ENCODE measurements at places on chromosomes 2 and 18. TPM values are rescaled to one million over a fixed set of nuclear protein-coding genes. Genes with fewer than 3 reads are reported as not detected.

DNA sequence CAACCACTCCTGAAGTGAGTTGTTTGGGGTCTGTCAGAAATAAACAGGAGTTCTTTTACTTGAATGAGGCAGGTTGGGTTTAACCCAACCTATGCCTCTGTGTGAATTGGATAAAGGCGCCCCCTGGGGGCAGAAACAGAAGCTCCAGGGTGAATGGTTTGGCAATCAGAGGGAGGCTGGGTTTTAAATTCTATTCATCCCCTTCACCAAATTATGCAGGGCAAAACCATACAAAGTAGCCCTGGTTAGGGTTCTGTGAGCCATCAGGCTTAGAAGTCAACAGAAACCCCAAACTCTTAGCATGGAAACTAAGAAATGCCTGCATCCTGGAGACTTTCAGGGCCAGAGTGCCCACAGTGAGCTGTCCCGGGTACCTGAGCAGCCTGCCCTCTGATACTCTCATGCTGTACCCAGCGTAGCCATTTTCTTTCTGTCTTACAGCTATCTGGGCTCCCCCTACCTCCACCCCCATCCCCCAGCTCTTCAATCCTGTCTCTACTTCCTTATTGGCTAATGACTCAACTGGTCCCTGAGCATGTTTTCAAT, 241.5 kb downstream of the ICOS start:
- no peaks in the 10 kb centered on the region for H3K36me3 ChIP-seq
- H3K4me1 ChIP-seq = no peaks in the 10 kb centered on the region
- no peak overlapping the region for H3K27ac ChIP-seq
- H3K4me3 ChIP-seq = no peak overlapping the region
- peak; percentile 73 for DNase-seq

- peaks cover 9% of the 10 kb centered on the region for H3K4me1 ChIP-seq
- peak overlapping the region; percentile 61 for H3K4me3 ChIP-seq
- peak overlapping the region; percentile 64 for H3K27ac ChIP-seq
- peak; percentile 23 for DNase-seq
These were observed 927.5 kb downstream of the ERBB4 start for GRCh38 chr2:211611061-211611518.

DNA sequence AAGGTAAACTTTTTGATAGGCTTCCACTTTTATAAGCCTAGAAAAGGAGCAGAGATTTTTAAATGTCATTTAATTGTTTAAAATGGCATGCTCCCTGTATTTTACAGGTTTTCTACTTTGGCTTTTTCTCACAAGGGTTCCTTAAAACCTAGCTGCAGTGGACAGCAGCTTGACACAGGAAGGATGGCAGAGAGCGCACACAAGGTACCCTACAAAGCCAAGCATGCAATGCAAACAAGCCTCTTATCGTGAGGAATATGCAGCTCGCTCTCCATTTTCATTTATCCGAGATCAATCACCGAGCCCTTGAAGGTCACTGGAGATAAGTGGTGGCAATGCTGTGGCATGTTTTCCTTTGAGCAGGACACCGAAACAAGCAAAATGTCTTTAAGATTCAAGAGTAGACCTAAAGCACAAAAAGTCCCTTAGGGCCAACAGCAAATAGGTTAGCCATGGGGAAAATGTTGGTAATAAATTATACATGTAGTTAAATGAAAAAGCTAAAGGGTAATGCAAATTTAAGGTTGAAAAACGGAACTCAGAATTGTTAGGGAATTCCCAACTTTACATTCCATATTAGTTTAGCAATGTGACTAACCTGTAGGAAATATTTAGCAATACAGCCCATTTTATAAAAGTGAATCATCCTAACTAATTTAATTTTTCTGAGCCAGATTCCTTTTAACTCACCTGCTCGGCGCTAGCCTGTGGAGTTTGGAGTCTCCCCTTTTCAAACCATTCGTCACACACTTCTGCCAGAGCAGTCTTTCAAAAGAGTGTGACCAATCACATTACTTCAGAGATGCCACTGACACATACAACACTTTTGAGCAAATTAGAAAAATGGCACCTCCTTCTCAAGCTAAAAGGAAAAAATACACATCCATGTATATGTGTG, 337.9 kb upstream of the PKDCC start:
- no peaks in the 10 kb centered on the region for H3K4me1 ChIP-seq
- no peaks in the 10 kb centered on the region for H3K36me3 ChIP-seq
- no peak for DNase-seq
- no peak overlapping the region for H3K4me3 ChIP-seq
- H3K27me3 ChIP-seq = peaks cover 12% of the 10 kb centered on the region

GRCh38 chr18:50847192-50847591, 27.4 kb upstream of the MRO start:
- no peak for DNase-seq
- H3K4me1 ChIP-seq = no peaks in the 10 kb centered on the region
- no peaks in the 10 kb centered on the region for H3K36me3 ChIP-seq
- H3K4me3 ChIP-seq = no peak overlapping the region
- no peaks in the 10 kb centered on the region for H3K27me3 ChIP-seq

GRCh38 chr2:132404056-132404455, 12.5 kb upstream of the GPR39 start:
- H3K4me3 ChIP-seq = no peak overlapping the region
- H3K4me1 ChIP-seq = no peaks in the 10 kb centered on the region
- no peak for DNase-seq
- H3K36me3 ChIP-seq = no peaks in the 10 kb centered on the region

DNA sequence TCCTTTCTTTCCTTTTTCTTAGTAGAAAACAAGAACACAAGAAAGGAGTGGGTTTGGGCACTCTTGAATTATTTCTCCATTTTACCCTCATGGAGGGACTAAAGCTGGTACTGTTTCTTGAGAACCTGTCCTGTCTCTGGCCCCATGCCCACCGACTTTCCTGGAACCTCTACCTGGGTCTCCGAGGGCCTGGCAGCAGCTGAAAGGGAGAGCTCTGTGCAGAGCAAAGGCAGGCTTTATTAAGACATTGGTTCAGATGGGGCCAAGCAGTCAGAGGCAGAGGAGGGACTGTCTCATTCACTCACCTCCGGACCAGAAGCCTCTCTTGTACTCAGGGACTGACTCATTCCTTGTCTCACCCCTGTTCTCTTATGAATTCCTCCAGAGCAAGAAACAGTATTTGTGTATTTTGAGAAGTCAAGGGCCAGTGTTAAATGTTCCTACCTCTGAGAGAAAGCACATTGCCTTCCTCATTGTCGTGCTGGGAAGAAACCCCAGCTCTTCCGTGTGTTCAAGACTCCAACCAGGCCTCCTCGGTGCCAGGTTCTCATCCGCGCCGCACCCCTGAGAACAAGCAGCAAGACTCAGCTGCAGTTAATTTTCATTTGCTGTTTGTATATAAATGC, 201.9 kb upstream of the NT5C1B start:
- no peaks in the 10 kb centered on the region for H3K4me1 ChIP-seq
- H3K27me3 ChIP-seq = no peaks in the 10 kb centered on the region
- H3K27ac ChIP-seq = no peak overlapping the region
- DNase-seq = no peak
- no peaks in the 10 kb centered on the region for H3K36me3 ChIP-seq

GRCh38 chr2:199806179-199806578, 44.8 kb downstream of the FTCDNL1 start:
- no peaks in the 10 kb centered on the region for H3K4me1 ChIP-seq

- H3K27me3 ChIP-seq = peaks cover 31% of the 10 kb centered on the region
- no peaks in the 10 kb centered on the region for H3K36me3 ChIP-seq
- H3K4me1 ChIP-seq = peaks cover 4% of the 10 kb centered on the region
- no peak overlapping the region for H3K27ac ChIP-seq
- DNase-seq = no peak
These were observed 6.6 kb upstream of the NTSR2 start for GRCh38 chr2:11676640-11677039.

- peaks cover 14% of the 10 kb centered on the region for H3K4me1 ChIP-seq
- peak; percentile 24 for DNase-seq
- H3K27ac ChIP-seq = peak within 1 kb of the TSS; percentile 58
- peaks cover 49% of the 10 kb centered on the region for H3K27me3 ChIP-seq
- no peaks in the 10 kb centered on the region for H3K36me3 ChIP-seq
These were observed at the start of gene B4GALT6 for GRCh38 chr18:31684279-31685096. B4GALT6 (minus strand) TSS chr18:31684581; CDS start chr18:31684426, 155 bp downstream.

DNA sequence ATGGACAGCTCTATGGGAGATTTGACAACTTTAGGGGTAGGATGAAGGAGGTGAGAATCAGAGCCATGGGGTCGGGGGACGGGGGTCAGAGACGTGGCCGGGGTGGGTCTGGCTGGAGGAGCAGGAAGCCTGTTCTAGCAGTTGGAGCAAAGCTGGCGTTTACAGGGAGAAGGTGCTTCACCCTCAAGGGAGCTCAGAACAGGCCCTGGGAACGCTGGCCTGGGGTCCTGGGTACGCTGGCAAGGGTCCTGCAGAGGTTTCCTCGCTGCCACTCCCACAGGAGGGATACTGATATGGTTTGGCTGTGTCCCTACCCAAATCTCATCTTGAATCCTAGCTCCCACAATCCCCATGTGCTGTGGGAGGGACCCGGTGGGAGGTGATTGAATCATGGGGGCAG, 205.0 kb upstream of the ARL4C start:
- no peaks in the 10 kb centered on the region for H3K27me3 ChIP-seq
- no peaks in the 10 kb centered on the region for H3K36me3 ChIP-seq
- no peaks in the 10 kb centered on the region for H3K4me1 ChIP-seq
- no peak overlapping the region for H3K27ac ChIP-seq

GRCh38 chr2:241037498-241037897, 39.1 kb downstream of the SNED1 start:
- H3K36me3 ChIP-seq = no peaks in the 10 kb centered on the region
- H3K4me3 ChIP-seq = peak overlapping the region; percentile 73
- H3K27ac ChIP-seq = peak overlapping the region; percentile 69
- DNase-seq = no peak
- H3K27me3 ChIP-seq = no peaks in the 10 kb centered on the region

DNA sequence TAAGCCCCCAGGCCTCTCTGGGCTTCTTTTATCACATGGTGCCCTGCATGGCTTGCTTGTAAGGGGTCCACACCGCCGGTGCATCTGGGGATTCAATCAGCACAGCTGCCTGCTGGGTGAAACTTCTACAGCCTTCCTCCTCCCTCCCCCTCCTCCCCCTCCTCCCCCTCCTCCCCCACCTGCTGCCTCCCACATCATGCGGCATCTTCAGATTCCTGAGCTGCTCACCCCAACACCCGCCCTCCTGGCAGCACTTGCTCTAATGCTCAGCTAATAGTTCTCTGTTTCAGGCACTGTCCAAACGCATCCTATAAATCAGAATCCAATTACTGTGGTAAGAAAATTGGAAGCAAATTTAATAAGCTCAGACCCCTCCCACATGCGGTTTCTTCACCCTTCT, 150.7 kb downstream of the GALNT14 start:
- H3K36me3 ChIP-seq = no peaks in the 10 kb centered on the region
- no peaks in the 10 kb centered on the region for H3K27me3 ChIP-seq
- H3K4me1 ChIP-seq = no peaks in the 10 kb centered on the region
- no peak overlapping the region for H3K27ac ChIP-seq

DNA sequence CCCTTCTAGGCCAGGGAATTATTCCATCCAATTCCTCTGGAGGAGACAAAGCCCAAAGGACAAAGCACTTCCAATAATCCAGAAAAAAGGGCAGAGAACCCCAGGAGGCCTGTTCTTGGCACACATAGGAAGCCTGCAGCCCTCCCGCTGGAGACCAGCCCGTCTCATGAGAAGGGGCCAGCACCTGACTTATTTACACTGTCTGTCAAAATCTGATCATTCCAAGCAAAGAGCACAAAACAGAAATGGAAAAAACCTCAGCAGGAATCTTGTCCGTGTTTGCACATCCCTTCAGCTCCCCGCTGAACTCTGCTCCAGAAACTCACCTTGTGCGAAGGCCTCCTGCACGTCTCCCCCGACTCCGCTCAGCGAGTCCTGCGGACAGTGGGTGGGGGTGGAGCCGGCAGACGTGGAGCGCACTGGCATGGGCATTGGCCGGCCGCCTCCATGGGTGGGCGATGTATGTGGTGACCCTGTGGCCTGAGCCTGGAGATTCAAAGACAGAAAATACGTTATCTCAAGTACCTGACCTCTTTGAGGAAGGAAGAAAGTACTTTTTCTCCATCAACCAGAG, 46.2 kb upstream of the DNMT3A start:
- peaks cover 22% of the 10 kb centered on the region for H3K4me1 ChIP-seq
- H3K27ac ChIP-seq = peak overlapping the region; percentile 31

GRCh38 chr2:237447496-237447895, 33.5 kb upstream of the COL6A3 start:
- no peak overlapping the region for H3K27ac ChIP-seq
- no peak for DNase-seq
- H3K36me3 ChIP-seq = no peaks in the 10 kb centered on the region
- H3K4me1 ChIP-seq = no peaks in the 10 kb centered on the region
- peaks cover 2% of the 10 kb centered on the region for H3K27me3 ChIP-seq
- H3K4me3 ChIP-seq = no peak overlapping the region

- H3K4me3 ChIP-seq = no peak overlapping the region
- no peaks in the 10 kb centered on the region for H3K4me1 ChIP-seq
- peak; percentile 9 for DNase-seq
- no peak overlapping the region for H3K27ac ChIP-seq
These were observed 67.3 kb downstream of the TMEM18 start for GRCh38 chr2:609881-610280.

- peaks cover 6% of the 10 kb centered on the region for H3K36me3 ChIP-seq
- H3K4me3 ChIP-seq = no peak overlapping the region
- no peak for DNase-seq
- H3K27ac ChIP-seq = no peak overlapping the region
- peaks cover 11% of the 10 kb centered on the region for H3K4me1 ChIP-seq
These were observed 203.5 kb downstream of the ZFP36L2 start for GRCh38 chr2:43022896-43023295.

GRCh38 chr2:8850845-8851487, 13.6 kb upstream of the KIDINS220 start:
- H3K27me3 ChIP-seq = peaks cover 30% of the 10 kb centered on the region
- DNase-seq = no peak
- H3K4me1 ChIP-seq = peaks cover 3% of the 10 kb centered on the region
- no peak overlapping the region for H3K27ac ChIP-seq
- H3K36me3 ChIP-seq = no peaks in the 10 kb centered on the region

GRCh38 chr2:44342854-44343253, 18.4 kb downstream of the PREPL start:
- H3K4me1 ChIP-seq = no peaks in the 10 kb centered on the region
- peaks cover 19% of the 10 kb centered on the region for H3K36me3 ChIP-seq
- H3K27ac ChIP-seq = no peak overlapping the region
- no peak overlapping the region for H3K4me3 ChIP-seq
- H3K27me3 ChIP-seq = no peaks in the 10 kb centered on the region

GRCh38 chr2:83015035-83015715, 1443.9 kb downstream of the SUCLG1 start:
- H3K27ac ChIP-seq = no peak overlapping the region
- H3K27me3 ChIP-seq = no peaks in the 10 kb centered on the region
- H3K36me3 ChIP-seq = no peaks in the 10 kb centered on the region
- no peak for DNase-seq
- no peak overlapping the region for H3K4me3 ChIP-seq

- H3K27me3 ChIP-seq = peaks cover 17% of the 10 kb centered on the region
- no peaks in the 10 kb centered on the region for H3K36me3 ChIP-seq
- H3K27ac ChIP-seq = no peak overlapping the region
- H3K4me3 ChIP-seq = no peak overlapping the region
These were observed 37.4 kb upstream of the EPAS1 start for GRCh38 chr2:46259777-46260168.

The CREG2 gene
- total RNA-seq = not detected

The AGAP1 gene
- total RNA-seq = 0.82 TPM

The MORN2 gene
- total RNA-seq = 3.6 TPM

The SEPTIN10 gene
- not detected for total RNA-seq

The CHRND gene
- total RNA-seq = not detected

The CYP1B1 gene
- 1.9 TPM for total RNA-seq

The LRRC30 gene
- total RNA-seq = not detected

The MFSD6 gene
- 53.2 TPM for total RNA-seq

The LYG1 gene
- total RNA-seq = 1.4 TPM

All from activated CD8-positive, alpha-beta T cell treated with anti-CD3 and anti-CD28 coated beads, Interleukin-2, amount 10 ng/mL, durations not matched to agents 7 days and 5 days (primary cell).